Right renal pelvis (tissue), 4 donors: ENCODE measurements at places on chromosomes 1 and 21.

DNA sequence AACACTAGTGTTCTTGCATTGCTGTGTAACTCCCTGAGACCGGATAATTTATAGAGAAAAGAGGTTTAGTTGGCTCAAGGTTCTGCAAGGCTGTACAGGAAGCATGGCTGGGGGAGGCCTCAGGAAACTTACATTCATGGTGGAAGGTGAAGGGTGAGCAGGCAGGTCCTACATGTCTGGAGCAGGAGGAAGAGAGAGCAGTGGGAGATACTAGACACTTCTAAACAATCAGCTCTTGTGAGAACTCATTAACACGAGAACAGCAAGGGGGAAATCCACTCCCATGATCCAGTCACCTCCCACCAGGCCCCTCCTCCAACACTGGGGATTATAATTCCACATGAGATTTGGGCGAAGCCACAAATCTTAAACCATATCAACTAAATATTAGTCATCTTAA is 30.1 kb downstream of the RNF2 start:
- no peak for DNase-seq

DNA sequence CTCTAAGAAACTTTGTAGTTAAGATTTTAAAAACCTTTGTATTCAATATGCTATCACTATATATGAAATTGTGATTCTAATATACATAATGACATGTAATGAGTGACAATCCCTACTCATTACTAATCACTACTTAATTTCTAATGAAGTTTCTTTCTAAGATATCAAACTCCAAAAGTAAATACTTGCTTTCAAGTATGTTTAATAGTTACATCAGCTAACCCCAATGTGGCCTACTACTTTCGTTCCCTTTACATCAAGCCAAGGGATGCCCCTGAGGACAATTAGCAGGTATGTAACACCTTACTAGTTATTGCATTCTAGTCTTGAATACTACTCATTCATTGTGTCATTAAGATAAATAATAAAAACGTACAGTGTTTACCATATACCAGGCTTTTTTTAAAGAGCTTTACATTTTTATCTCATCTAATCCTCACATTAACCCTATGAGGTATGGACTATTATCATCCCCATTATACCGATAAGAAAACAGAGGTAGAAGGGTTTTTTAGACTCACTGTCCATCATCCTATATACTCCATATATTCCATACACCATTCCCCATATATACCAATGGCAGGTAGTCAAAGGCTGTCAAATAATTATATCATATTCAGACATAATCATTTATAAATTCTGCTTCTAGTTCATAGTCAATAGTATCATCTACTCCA is 4.2 kb downstream of the PPP1R15B start:
- no peak for DNase-seq

DNA sequence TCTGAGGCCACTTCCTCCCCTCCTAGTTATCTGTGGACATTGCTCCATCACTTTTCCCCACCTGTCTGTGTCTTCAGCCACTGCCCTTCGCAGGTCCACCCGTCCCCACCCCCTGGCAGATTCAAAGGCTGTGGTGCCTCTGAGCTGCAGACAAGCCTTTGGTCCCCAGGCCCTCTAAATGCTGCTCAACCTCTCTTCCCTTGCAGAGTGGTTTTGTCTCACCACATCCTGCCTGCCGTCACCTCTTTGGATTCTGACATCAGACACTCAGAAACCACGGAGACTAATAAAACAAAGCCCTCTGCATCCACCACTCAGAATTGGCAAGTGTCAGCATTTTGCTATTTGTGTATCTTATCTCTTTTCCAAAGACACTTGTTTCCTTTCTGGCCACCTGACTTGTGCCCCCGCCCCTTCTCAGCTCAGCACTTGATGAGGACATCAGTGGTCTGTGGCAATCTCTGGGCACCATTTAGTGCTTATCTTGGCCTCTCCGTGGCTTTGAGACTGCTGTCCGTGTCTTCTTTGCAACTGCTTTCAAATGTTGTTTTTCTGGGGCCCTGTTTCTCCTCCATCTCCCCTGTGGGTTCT is 7.7 kb downstream of the CNIH3 start:
- no peak for DNase-seq

GRCh38 chr1:114250683-114251572 is 97.3 kb upstream of the SYT6 start:
- no peak for DNase-seq

GRCh38 chr1:175783126-175783722 is 39.8 kb upstream of the TNR start:
- DNase-seq: no peak

GRCh38 chr1:155175927-155176371 is 2.3 kb downstream of the TRIM46 start:
- DNase-seq: no peak

DNA sequence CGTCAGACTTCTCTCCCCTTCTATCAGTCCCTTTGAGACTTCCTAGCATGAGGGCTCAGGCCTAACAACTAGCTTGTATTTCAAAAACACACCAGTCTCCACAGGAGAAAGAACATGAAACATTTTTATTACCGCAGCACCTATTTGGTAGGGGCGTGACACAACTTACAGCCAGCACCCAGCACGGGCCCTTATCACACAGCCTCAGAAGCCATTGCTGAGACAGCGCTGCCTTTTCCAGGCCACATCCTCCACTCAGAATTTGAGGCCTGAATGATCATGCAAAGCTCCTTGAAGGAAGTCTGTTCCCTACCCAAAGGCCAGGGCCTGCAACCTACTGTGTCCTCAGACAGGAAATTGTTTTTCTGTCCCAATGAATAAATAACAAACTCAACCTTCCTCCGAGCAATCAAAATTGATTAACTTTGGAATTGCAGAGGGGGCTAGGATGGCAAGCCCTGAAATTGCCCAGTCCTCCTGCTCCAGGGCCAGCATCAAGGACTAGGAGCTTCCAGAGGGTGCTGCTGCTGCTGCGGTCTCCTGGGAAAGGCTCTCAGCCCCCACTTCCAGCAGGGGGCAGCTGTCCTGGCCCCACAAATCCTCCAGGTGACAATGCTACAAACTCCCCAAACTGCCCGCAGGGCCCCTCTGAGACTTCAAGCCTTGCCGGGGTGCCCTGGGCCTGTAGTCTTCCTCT is 94.3 kb upstream of the GALNT2 start:
- no peak for DNase-seq

DNA sequence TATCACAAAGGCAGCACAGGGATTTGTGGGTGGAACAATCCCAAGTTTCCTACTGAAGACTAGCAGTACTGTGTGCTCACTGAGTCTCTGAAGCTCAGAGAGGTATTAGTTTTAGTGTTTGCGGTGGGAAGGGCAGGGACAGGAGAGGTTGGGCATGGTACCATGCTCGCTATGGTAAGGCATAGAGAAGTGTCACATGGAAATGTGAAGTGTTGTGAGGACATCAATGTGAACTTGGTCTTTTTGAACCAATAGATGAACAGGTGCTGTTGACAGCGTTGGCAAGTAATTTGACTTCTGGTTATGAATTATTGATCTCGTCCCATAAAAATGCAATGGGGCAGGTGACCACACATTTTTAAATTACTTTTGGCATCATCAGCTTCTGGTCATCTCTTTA is 55.8 kb upstream of the ADAMTS1 start:
- no peak for DNase-seq

GRCh38 chr1:108079440-108080025 is 114.6 kb upstream of the VAV3 start:
- no peak for DNase-seq

DNA sequence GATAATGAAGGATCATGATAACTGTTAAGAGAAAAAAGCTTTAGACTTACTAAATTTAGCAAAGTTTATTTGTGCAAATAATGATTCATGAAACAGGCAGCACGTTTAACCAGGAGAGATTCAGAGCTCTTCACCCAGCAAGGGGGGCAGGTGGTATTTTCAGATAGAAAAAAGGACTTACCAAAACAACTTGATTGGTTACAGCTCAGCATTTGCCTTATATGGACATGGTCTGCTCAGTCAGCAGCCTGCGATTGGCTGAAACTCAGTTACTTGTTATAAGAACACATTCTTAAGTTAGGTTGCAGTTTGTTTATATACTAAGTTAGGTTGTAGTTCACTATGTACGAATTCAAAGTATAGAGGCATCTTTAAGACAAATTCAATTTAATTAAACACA is 165.6 kb downstream of the DUSP10 start:
- no peak for DNase-seq

DNA sequence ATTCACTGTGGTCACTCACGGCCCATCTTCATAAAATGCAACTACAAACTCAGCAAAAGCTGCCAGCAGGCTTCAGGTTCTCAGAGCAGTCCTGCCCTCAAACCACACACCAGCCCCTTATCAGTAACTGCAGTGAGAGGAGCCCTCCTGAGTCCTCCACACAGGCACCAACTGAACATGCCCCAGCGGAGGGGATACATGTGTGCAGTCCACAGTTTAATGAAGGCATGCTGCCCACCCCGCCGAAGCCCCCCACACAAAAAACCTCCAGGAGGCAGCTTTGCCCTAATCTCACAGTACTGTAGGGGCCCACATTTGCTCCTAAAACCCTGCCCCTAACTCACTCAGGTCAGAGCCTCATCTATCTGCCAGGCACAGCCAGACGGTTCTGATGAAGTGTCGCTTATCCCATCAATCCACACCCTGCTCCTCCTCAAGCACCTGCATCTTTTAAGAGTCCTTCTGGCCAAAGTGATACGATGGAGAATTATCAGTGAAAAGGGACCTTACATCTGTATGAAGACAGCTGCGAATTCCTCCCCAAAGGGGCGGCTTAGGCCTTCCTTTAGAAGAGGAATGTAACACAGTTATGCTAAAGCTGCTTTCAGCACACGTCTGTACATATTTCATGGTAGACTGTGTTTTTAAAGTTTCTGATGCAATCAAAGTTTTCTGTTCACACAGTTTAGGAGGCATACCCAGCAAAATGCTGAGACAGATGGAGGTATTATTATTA is 3.5 kb downstream of the ABCB10 start:
- no peak for DNase-seq

DNA sequence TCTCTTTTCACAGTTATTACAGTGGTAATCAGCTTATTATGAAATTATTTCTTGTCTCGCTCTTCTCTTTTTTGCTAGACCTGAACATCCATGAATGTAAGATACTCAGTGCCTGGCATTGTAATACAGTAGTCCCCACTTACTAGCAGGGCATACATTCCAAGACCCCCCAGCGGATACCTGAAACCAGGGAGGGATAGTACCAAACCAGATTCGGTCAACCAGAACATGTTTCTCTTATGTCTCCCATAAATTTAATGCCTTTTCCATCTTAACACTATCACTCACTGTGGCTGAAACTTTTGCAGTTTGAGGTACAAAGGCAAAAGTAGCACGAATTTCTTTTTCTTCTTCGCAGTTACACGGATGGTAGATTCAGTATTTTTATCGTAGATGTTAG is 24.6 kb upstream of the B3GALT2 start:
- peak; percentile 26 for DNase-seq

- DNase-seq: no peak
Measured at GRCh38 chr1:238558156-238558555, 667.4 kb upstream of the ZP4 start.

GRCh38 chr1:29499104-29499650 is 262.9 kb downstream of the PTPRU start:
- DNase-seq: no peak

DNA sequence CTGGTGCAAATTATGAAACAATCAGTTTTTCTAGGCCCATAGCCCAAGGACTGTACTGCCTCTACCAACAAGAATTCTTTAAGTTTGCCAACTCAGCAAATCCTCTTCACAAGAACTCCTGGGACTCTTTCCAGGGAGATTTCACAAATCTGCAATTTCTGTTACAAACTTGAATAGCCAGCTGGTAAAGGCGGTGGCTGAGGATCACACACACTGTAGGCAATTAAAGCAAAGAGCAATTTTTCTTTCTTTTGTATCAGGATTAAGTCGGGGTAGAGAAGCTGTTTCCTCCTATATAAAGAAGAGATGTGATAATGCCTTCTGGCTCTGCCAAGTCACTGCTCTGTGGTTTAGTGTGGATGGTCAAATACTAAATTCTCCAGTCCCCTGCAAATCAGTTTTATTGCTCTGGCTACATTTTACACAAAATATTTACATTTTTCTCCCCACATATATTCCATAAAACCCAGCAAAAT is 1.7 kb downstream of the ALDH9A1 start:
- DNase-seq: no peak
